ENCODE measurements at places on chromosomes 2 and 18.
A peak's percentile ranks its signal among the peaks of the same experiment; 100 is the strongest.

DNA sequence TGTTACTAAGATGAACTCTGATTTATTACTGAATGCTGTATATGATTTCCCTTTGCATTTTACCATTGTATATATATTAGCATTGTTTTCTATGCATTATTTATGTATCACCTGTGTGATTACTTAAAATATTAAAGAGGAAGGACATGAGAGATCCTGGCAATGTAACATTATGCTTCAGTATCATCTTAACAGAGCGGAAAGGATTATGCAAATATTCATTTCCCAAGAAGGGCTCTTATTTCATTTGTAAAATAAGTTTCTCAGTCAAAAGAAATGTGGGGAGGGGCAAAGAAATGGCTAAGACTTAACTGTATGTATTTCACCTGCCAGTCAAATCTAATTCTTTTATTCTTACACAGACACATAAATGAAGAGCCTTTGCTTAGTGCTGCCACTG, 654.2 kb upstream of the PKDCC start:
- ATAC-seq = no peak

- ATAC-seq = no peak
These were observed 14.2 kb downstream of the INPP4A start for GRCh38 chr2:98458667-98459380.

GRCh38 chr2:168416555-168416954, 39.5 kb upstream of the CERS6 start:
- ATAC-seq = no peak

GRCh38 chr18:39523281-39523680, 1957.7 kb upstream of the CELF4 start:
- no peak for ATAC-seq

GRCh38 chr2:233513953-233514655, 52.5 kb downstream of the USP40 start:
- ATAC-seq = no peak

- no peak for ATAC-seq
These were observed 386.4 kb upstream of the CYRIA start for GRCh38 chr2:17052001-17052400.

DNA sequence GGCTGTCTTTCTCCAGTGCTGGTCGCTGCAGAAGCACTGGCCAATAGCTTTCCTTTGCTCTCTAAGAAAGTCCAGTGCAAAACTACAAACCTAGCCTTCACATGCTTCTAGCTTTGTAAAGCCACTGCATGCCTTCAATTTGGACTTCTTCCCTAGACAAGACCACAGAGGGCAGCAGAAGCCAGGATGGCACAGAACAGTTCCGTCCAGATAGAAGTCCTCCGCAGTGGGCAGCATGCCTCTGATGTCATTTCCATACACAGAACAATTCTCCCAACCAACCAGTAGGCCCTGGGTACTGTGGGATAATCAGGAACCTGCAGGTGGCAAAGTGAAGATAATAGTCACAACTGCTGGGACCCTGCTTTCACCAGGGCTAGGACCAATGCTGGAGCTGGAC, 3.3 kb downstream of the ST6GAL2 start:
- ATAC-seq = peak; percentile 17
